ENCODE measurements at places on chromosomes 16 and 17. TPM values are rescaled to one million over a fixed set of nuclear protein-coding genes. Genes with fewer than 3 reads are reported as not detected.

CHST5 gene
- 0.32 TPM for polyA plus RNA-seq

KRTAP4-9 gene
- polyA plus RNA-seq, result not detected

CCL17 gene
- not detected for polyA plus RNA-seq

FOXF1 gene
- polyA plus RNA-seq, result 0.07 TPM

AP1G1 gene
- 83.3 TPM for polyA plus RNA-seq

TAOK1 gene
- polyA plus RNA-seq, result 9.7 TPM

ATP2A1 gene
- polyA plus RNA-seq, result 1.1 TPM

RHBDF2 gene
- polyA plus RNA-seq, result 4.9 TPM

NRN1L gene
- 0.99 TPM for polyA plus RNA-seq

CLDN7 gene
- 9.7 TPM for polyA plus RNA-seq

KRT25 gene
- polyA plus RNA-seq, result not detected

All from adrenal gland (tissue), 19 donors.